ENCODE measurements at places on chromosomes 6 and 20.

DNA sequence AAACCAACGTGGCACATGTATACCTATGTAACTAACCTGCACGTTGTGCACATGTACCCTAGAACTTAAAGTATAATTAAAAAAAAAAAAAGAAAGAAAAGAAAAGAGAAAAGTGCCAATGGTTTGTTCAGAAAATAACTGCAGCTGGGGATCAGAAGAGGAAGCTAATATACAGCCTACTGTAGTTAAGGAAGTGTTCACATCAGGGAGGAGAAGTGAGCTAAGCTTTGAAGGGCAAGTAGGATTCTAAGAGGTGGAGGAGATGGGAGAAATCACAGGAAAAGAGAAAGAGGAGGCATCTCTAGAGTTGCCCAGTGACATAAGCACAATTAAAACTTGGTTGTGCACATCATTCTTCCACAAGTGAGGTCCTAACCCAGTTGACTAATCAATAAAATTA, 214.4 kb upstream of the DTNBP1 start:
- DNase-seq = no peak

GRCh38 chr6:170393033-170393432, 86.5 kb downstream of the FAM120B start:
- DNase-seq = no peak

DNA sequence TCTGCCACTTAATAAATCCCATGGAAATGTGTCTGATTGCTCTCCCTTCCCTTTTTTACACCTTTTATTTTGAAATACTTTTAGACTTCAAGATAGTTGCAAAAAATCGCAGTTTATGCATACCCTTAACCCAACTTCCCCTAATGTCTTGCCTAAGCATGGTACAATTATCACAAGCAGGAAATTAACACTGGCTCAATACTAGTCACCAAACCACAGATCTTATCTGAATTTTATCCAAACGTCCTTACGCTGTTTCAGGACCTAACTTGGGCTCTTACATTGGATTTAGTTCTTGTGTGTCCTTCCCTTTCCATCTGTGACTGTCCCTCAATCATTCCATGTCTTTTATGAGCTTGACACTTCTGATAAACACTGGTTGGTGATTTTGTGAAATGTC, 146.3 kb downstream of the ZNF217 start:
- DNase-seq = no peak

DNA sequence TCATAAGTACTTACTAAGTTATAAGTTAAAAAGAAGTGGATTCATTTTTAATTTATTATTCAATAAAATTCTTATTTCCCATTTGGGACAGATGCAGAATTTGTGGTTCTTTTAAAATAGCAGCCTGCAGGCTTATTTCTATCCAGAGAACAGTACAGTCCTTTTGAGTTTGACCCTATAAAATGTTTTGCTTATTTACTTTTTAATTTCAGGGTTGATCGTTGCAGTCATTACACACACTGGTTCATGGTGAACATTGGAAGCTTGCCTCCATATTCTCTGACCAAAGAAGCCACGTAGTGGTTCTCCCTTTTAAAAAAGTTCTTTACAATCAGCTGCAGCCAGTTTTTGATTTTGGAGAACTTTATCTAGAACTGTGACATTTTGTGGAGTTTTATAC, 122.9 kb upstream of the PDE7B start:
- no peak for DNase-seq

GRCh38 chr6:37536491-37537190, 36.9 kb upstream of the CCDC167 start:
- DNase-seq = no peak

- no peak for DNase-seq
Measured at GRCh38 chr6:114280239-114280982, 62.4 kb downstream of the HS3ST5 start.

- DNase-seq = no peak
Measured at GRCh38 chr6:106044151-106044550, 42.0 kb upstream of the PRDM1 start.

- no peak for DNase-seq
Measured at GRCh38 chr6:128155826-128156225, 255.0 kb upstream of the THEMIS start.

DNA sequence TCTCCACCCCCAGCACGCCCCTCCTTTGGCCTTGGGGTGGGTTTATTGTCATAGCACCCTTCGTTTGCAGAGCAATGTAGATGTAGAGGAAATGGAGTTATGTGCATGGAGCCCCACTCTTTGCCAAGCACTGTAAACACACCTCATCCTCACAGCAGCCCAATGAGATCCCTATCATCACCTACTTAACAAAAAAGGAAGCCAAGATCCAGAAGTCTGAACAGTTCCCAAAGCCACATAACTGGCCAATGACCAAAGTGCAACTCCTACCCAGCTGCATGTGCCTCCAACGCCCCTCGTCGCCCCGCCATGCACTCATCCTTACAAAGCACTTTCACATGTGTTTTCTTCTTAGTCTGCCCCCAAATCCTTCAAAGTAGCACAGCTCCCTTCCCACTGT, 21.8 kb upstream of the FOXQ1 start:
- DNase-seq = no peak

DNA sequence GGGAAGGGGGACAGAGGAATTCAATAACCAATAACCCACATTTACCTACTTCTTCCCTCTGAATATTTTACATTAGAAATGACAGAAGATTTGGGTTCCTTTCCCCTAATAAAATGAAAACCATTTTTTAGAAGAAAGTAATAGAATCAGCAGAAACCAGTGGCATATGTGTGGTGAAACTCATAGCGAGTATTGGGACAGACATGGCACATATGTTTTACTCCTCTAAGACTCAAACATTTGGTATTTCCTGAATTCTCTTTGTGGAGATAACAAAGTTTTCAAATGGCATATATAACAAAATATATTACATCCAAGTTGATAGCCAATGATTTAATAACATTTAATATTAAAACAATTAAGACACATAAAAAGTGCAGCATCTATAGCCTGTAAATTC, 12.9 kb upstream of the BEND3 start:
- DNase-seq = peak; percentile 61

- DNase-seq = peak; percentile 30
Measured at GRCh38 chr6:56595490-56596122, 47.1 kb downstream of the DST start.

- DNase-seq = peak; percentile 50
Measured at GRCh38 chr6:21596145-21596948, 2.8 kb downstream of the SOX4 start.

DNA sequence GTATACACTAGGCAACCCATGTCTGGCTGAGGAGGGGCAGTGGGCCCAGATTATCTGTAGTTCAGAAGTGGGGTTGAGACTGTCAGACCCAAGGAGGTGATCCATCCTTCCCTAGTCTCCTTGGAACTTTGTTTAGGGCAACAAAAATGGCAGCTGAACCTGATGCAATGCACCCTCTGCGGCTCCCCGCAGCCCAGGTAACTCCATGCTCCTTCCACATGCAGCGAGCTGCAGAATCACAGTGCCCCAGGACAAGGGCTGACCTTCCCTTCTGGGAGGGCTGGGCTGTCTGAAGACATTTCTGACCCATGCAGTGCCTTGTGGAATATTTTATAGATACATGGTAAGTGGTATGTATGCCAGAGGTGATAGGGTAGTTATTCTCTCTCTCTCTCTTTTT, 29.4 kb downstream of the NR2E1 start:
- no peak for DNase-seq

DNA sequence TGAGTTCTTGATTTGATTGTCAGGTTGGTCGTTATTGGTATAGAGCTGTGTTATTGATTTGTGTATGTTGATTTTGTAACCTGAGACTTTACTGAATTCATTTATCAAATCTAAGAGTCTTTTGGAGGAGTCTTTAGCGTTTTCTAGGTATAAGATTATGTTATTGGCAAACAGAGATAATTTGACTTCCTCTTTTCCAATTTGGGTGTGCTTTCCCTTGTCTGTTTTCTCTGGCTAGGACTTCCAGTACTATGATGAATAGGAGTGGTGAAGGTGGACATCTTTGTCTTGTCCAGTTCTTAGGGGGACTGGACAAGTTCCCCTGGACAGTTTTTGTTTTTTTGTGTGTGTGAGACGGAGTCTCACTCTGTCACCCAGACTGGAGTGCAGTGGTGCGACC, 17.4 kb downstream of the HLA-DOA start:
- DNase-seq = no peak

DNA sequence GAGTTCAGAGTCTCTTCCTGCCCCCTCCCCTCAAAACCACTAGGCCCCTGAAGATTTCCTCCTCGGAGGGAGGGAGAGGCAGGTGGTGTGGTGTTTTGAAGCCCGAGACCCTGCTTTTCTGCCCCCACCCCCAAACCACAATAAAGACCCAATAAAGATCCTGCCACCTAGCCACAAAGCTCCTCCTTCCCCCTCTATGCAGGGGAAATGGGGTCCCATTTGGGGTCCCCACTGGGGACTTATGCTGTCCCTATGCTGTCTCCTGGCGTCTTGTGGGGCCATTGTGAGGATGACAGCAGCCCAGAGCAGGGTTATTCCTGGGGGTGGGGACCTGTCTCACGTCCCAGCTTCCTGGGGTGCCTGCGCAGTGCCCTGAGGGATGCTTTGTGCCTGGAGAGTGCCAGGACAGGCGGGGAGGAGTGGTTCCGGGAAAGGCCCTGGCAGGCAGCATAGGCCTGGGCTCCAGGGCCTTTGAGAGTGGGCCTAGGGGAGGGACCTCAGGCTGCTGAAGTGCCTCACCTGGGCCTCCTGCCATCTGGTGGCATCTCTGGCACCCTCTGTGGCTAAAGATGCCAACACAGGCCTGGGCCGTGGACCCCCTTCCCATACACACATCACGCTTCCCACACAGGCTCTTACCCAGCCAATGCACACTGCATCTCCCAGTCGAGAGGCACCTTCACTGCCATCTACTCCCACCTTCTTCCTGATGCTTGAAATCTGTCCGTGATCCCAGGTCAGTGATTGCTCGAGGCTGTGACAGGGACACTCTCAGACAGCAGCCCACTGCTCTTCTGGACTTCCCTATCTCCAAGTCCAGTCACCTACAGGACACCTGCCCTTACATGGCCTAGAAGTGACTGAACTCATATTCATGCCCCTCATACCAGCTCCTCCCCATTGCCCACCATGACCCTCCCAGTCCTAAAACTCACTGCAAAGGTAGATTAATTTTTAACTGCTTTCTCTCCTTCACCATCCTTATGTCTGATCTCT, 7.9 kb upstream of the ARMC12 start:
- DNase-seq = no peak

DNA sequence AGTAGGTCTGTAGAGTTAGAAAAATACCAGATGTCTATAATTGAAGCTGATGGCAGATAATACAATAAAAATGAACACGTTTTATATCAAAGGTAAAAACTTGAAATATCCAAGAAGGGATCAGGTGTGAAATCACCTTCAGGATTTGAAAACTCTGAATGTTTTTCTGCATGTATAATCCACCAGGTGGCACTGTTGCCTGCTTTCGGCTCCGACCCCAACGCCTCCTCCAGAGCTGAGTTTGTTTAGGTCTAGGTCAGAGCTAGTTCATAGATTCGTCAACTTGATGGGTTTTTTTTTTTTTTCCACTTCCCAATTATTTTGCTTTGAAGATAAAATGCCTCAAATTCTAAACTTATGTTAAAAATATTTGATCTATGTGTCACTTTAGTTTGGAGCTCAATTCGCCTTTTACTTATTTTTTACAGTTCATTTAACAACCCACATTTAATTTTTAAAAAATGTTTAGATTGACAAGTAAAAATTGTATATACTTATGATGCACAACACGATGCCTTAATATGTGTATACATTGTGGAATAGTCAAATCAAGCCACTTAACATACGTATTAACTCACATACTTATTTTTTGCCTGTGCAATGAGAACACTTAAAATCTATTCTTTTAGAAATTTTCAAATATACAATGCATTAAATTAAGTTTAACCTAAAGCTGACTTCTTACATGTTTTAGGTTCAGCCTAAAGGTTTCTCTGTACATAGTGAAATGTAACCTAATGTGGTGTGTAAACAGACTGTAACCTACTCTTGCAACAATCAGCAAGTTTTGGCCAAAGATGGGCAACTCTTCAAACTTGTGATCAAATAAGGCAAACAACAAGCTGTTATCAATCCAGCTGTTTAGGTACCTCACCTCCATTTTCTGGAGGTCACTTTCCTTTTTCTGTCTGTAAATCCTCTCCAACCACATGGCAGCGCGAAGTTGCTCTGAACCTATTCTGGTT, 39.4 kb upstream of the ENPP4 start:
- peak; percentile 34 for DNase-seq

DNA sequence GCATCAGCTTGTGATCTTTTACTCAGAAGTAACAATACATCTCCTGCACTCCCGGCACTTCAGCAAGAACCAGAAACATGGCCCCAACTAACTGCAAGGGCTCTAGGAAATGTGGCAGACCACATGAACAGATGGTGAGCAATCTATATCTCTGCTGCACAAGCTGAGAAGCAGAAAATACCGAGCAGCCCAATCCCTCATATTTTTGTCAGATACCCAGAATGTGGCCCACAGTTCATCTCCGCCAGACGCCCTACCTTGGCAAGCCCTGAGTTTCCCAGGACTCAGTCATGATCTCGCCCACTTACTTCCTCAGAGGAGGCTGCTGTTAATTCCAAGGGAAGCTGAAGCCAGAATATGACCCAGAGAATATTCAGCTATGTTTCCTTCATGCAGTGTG, 63.1 kb upstream of the PHACTR1 start:
- DNase-seq = no peak

DNA sequence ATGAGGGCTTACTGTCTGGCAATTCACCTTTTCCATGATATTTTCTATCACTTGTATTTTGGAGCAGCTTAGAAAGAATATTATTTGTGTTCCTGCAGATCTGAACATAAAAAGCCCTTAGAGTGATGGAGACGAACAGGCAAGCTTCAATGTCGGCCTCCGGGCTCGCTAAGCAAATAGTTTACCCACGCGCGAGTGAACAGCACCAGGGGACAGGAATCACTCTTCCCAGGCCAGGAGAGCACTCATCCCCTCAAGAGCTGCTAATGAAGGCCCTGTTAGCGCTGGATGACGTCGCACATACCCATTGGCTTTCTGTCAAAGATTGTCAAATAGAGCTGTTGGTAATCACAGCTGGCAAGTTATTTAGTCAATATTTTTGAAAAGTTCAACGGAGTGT, 395.7 kb downstream of the ZFAND3 start:
- no peak for DNase-seq

GRCh38 chr6:23140871-23141270, 571.5 kb downstream of the HDGFL1 start:
- DNase-seq = peak; percentile 2

GRCh38 chr6:32167761-32168262, 3.4 kb downstream of the EGFL8 start:
- no peak for DNase-seq

GRCh38 chr20:44097521-44098255, 89.3 kb downstream of the JPH2 start:
- peak; percentile 22 for DNase-seq

DNA sequence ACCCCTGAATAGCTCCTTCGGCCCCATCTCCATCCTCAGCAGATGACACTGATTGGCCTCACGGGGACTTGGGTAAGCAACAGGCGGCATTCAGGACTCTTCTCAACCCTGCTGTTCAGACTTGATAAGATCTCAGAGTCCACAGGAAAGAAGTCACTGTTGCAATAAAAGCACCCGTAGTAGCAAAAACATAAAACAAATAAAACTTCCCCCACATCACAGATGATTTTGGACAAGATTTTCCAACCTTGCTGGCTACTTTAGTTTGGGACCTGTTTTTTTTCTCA, 17.1 kb upstream of the C20orf144 start:
- no peak for DNase-seq

GRCh38 chr6:49430187-49430586, 32.9 kb downstream of the MMUT start:
- peak; percentile 52 for DNase-seq
